ENCODE measurements at places on chromosomes 2 and 18.

DNA sequence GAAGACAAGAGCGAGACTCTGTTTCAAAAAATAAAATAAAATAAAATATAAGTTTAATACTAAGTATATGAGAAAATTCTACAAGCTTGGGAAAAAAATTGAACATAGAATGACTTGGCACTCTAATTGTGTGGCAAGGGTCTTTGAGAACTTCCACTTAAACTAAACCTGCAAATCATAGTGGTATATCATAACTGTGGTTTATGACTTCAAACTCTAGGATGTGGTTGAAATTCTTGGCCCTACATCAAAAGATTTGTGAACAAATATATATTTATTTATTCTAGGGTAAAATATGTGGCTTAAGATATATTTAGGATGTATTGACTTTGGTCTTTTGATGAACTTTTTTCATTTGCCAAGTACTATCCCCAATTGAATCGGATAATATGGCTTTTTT, 3.1 kb upstream of the FAM171B start:
- no peak for DNase-seq

GRCh38 chr2:167424803-167425755, 536.8 kb downstream of the XIRP2 start:
- DNase-seq = no peak

- no peak for DNase-seq
Observed at GRCh38 chr2:221323513-221323912, 248.6 kb downstream of the EPHA4 start.

DNA sequence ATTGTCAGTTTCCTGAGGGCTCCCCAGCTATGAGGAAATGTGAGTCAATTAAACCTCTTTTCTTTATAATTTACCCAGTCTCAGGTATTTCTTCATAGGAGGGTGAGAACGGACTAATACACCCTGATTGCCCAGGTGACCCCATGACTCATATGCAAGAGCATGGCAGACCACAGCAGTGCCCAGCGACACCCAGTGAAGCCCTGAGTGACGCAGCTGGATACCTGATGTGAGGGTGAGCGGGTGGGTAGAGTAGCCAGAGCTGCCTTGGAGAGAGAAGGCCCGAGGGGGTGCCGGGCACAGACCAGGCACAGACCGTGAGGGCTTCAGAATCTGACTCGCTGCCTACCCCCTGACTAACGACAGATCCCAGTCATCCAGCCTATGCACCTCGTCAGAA, 15.4 kb downstream of the ALPG start:
- no peak for DNase-seq

DNA sequence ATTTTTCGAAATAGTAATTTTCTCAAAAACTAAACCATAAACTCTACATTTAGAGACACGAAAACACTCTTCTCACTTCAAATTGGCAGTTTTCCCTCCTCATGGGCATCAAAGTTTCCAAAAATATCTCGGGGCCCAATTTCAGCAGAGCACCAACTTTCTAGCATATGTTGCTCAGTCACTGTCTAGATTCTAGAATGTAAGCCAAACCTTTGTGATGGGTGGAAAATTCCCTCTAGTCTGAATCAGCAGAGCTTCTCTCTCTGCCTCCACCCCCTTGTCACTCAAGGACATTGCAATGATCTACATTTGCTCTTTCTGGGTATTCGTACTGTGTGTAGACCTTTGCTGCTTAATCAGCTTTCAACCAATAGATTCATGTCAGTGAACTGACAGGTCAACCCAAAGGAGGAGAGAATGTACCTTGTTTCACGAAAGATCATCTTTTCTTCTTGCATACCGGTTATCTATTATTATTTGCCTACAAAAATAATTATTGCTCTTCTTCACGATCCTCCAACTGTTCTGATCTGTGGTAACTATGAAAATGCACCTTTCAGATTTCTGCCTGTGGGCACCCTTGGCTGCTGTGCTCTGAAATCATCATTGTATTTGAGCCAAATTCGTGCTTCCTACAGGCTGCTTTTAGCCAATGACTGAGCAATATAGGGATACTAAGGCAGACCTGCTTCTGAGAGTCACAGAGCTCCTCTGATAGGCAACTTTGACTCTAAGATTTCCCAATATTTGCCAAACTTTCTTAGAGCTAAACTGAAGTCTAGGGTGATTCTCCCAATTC, 38.7 kb upstream of the GLS start:
- no peak for DNase-seq

GRCh38 chr2:138536302-138536701, 34.7 kb downstream of the SPOPL start:
- no peak for DNase-seq

DNA sequence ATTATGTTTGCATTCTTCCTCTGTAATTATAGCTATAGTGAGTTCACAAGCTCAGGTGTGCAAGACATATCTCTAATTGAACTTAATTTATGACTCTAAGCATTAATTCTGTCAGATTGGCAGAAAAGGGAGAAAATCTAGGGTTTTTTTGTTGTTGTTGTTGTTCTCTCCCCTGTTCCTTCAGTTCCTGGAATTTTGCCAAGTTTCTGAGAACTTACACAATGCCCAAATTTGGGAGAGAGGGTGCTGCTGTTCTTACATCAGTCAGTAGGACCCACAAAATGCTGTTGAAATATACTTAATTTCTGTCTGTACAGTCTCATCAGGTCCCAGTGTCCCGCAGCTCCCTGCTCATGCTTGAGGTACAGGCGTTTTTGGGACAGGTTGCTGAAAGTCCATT, 221.8 kb upstream of the RBMS1 start:
- no peak for DNase-seq

DNA sequence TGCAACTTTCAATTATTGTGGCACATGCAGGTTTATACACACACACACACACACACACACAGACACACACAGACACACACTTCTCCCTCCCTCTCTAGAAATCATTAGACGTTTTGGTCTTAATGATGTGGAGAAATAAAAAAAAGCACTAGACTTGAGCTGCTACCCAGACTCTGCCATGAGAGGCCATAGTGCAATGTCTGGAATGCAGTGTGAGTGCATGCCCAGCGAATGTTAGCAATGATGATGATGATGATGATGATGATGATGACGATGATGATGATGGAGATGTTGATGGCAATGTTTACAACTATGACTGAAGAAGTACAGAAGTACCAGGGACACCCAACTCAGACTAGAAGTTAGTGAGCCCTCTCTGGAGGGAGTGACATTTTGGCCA, 23.8 kb upstream of the KLHL29 start:
- DNase-seq = no peak

DNA sequence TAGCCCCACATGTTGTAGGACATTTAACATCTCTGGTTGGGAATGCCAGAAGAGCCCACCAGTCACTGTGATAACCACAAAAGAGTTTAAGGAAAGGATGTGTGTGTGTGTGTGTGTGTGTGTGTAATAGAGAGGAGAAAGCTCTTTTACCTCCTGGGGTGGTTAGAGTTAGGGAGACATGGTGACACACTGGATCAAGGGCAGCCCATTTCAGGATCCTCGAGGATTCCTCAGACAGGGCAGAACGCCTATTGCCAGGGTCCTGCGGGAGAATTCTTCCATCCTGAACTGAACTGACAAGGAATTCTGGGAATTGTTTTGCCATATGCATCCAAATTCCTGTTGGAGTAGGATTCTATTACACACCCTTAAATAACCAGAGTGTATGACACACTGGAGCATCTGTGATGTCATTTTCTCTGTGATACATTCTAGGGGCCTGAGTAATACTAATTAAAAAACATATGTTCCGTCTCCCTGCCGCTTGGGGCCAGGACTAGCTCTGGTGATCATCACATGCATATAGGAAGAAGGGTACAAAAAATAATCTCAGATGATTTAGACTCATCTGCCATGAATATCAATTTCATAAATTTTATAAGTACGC, 156.4 kb upstream of the MMADHC start:
- DNase-seq = no peak

GRCh38 chr2:40315683-40316082, 136.2 kb downstream of the SLC8A1 start:
- DNase-seq = no peak

DNA sequence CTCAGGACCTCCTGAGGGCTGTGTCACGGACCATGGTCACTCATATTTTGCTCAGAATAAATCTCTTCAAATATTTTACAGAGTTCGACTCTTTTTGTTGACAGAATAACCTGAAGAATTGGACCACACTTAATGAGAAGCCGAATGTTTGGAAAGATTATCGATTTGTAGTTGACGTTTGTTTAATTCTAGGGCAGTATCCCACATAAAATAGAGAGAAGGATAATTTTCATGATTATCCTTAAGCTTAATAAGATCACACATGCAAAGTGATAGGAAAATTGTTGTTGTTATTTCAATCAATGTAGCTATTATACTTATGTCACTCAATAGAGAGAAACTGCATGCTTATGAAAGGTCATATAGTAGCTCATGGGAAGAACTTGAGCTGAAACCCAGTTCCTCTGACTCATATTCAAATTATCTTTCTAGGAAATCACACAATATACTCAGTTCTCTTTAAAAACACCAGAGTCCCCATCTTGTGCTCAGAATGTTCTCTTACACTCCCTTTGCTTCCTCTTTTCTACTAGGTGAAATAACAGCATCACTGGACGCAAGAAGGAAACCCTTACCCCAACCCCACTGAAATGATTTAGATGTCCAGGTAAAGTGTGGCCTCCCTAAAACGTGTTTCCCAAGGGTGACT, 982.1 kb downstream of the TSN start:
- no peak for DNase-seq

GRCh38 chr2:218168016-218168415, 1.3 kb upstream of the CXCR1 start:
- DNase-seq = no peak

DNA sequence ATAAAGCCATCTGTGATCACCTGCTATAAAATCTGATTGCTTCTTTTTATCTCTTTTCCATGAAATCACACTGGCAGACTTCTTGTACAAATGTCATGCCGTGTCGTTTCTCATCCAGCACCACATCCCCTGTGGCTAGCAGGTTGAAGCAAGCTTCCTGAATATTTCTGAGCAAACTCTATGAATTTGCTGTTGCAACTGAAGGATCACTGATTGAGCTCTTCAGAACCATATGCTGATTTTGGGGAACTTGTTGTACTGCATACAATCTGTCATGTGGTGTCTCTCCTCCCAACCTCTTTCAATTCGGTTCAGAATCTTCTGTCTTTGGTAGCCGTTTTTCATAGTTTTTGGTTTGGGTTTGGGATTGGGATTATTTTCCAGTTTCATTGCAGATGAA, 57.7 kb upstream of the RBMS1 start:
- no peak for DNase-seq

- no peak for DNase-seq
Observed at GRCh38 chr2:237998530-237998929, 31.7 kb downstream of the UBE2F start.

- DNase-seq = no peak
Observed at GRCh38 chr18:55869556-55870501, 281.8 kb upstream of the TCF4 start.

- DNase-seq = no peak
Observed at GRCh38 chr2:45669032-45669486, 17.6 kb downstream of the PRKCE start.

DNA sequence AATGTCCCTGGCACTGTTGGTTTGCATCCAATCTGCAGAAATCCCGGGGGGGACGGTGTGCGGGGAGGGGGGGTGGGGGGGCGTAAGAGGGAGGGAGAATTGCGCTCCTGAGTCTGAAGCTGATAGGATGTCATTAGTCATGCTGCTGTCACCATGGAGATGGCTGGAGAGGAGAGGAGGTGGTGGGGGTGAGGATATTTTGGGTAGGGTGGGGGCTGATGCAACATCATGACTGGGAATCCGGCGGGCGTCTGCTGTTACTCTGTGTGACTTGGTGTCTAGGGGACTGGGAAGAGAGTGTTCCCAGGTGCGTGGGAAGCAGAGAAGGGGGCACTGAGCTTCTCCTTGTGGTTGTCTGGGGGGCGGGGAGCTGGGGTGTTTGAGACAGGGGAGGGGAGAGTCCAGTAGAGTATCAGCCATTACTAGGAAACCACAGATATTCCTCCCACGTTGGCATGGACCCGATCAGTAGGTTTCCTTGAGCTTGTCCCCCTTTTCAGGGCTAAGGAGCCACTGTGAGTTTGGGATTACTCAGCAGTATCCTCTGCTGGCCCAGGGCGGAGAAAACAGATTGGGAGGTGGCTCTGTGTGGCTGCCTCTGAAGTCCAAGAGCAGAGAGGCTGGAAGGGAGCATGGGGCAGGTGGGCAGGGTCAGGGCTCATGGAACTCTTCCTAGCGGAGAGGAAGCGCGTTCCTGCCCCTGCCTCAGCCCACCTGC, 18.9 kb downstream of the TET3 start:
- DNase-seq = no peak

- DNase-seq = no peak
Observed at GRCh38 chr2:47654790-47655562, 128.0 kb upstream of the MSH6 start.

- no peak for DNase-seq
Observed at GRCh38 chr2:226893216-226893615, 57.4 kb downstream of the RHBDD1 start.
